GM23248 (cell line): ENCODE measurements at places on chromosomes 3 and 15.

DNA sequence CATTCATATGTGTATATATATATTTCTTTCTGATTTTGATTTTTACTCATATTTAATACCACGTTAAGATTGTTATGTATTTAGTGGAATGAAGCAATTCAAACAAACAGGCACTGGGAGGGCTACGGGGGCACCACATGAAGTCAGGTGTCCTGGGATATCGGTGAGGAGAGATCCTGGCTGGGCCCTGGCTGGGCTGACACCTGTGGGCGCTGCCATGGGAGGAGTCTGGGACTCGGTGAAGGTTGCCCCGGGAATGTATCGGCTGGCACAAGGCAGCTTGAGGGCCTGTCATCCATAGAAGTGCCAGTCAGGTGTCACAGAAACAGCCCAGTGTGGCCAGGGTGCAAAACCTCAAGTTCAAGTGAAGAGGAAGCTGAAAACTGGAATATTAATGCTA, 766.9 kb upstream of the ARPP21 start:
- DNase-seq = no peak

- DNase-seq = no peak
These were observed 297.2 kb downstream of the RPLP1 start for GRCh38 chr15:69749797-69750196.

DNA sequence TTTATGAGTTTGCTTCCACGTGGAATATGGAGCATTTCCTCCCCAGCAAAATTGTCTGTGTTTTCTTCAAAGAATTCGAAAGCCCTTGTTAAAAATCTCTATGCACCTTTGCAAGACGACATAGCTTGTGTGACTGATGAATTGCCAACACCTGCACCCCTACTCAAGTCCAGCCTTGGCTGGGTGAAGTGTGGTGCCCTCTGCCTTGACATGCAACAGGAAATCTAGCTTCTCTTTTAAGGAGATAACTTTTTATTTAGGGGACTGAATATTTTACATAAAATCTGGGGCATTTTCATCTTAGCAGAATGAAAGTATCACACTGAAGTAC, 647 bp downstream of the HMG20A start:
- DNase-seq = no peak

- DNase-seq = no peak
These were observed 46.8 kb downstream of the SCN5A start for GRCh38 chr3:38602576-38603250.

- no peak for DNase-seq
These were observed 95.6 kb downstream of the OCA2 start for GRCh38 chr15:28003302-28004037.

- DNase-seq = no peak
These were observed 112.4 kb downstream of the ADAMTSL3 start for GRCh38 chr15:83766339-83766738.

- DNase-seq = no peak
These were observed 12.9 kb downstream of the DYNC1LI1 start for GRCh38 chr3:32557640-32558352.

GRCh38 chr3:34569437-34569836, 771.0 kb downstream of the PDCD6IP start:
- no peak for DNase-seq

- DNase-seq = no peak
These were observed 13.8 kb downstream of the TLNRD1 start for GRCh38 chr15:81014446-81015093.

DNA sequence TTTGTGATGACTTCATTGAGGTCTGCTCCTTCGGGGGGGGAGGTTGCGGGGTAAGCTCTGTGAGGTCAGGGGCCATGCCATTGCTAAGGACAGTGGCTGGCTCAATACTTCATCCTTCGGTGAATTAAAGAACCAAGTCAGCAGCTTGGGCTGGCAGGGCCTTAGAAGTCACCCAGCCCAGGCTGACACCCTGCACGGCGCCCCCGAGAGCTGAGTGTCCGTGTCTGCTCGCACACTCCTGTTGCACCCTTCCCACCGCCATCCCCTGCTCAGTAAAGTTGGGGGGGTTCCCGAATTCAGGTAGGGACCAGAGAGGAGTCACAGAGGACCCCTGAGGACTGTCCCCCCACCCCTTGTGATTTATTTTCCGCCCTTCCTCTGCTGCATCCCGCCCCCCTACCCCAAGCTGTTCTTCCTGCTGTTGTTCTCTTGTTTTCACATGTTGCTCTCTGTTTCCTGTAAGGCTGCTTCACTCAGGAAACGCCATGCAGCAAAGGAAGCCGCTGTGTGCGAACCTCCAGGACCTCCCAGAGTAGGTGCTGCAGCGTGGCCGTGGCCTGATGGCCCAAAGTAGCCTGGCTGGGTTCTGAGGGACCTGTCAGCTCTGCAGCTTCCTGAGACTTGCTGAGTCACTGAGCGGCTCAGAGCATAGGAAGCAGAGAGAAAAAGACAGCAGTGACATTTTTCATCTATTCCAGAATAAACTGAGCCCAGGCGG, 14.4 kb downstream of the EFCC1 start:
- peak; percentile 30 for DNase-seq

DNA sequence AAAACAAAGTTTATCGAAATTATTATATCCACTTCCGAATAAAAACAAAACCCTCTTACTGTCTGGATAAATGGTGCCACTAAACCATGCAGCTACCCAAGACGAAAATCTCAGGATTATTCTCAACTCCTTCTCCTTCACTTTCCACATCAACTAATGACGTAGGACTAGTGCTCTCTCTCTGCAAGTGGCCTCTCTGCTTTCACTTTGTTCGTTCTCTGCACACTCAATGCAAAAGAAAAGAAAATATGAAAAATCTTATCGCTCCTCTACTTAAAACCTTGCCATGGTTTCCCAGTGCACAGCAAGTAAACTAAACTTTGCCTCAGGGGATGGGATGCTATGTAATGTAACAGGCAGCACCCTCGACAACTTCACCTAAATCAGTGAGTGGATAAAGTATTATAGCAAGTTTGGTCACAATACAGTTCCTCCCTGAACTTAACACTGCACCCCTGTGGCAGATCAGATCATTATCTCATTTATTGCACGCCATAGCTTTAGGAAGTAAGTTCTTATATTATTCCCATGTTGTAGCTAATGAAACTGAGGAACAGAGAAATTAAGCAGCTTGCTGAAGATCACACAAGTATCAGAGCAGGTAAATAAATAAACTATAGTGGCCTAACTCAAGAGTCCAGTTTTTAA, 262.7 kb upstream of the GADL1 start:
- no peak for DNase-seq

DNA sequence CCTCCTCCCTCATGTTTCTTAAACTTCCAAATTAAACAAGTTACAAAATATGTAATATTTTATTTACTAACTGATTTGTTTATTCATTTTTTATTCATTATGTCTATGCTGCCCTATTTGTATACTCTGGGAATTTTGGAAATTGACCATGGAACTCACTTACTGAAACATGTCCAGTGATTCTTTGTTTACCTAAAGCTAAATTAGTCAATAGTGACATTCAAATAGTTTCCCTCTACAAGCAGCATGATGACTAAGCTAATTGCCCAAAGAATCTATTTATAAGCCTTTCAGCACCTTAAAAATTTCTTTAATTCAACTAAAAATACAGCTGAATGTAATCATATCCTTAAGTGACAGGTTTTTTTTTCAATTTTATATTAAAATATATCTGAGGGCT, 437.7 kb downstream of the SI start:
- DNase-seq = peak; percentile 42

- no peak for DNase-seq
These were observed 797 bp downstream of the PAQR9 start for GRCh38 chr3:142962520-142963233.

DNA sequence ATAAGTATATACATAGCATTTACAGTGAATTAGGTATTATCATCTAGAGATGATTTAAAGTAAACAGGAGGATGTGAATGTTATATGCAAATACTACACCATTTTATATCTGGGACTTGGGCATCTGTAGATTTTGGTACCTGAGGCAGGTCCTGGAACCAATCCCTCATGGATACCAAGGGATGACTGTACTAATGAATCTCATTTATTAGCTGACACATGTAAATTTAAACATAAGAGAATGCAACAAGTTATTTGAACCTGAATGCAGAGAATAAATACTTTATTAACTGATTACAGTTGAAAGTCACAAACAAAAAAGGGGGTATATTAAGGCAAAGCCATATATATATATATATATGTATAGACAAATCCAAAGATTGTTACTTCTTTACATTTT, 23.1 kb upstream of the CMTM6 start:
- DNase-seq = no peak

GRCh38 chr3:132637590-132637989, 22.0 kb downstream of the ACAD11 start:
- DNase-seq = peak; percentile 71

DNA sequence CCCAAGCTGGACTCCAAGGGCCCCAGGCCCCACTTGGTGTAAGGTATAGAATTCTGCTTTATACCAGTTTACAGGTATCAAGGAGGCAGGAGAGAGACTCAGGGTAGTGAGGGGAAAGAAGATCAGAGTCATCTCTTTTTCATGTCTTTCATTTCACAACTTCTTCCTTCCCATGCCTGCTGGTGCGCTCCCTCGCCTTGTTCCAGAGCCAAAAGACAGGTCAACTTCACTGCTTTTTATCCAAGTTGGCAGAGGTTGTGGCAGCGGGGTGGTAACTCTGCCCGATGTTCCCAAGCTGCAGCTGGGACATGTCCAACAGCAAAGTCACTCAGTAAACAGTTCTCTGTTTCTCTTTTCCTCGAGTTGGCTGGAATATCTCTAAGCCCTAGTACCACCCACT, 86.3 kb upstream of the TCF12 start:
- peak; percentile 64 for DNase-seq

DNA sequence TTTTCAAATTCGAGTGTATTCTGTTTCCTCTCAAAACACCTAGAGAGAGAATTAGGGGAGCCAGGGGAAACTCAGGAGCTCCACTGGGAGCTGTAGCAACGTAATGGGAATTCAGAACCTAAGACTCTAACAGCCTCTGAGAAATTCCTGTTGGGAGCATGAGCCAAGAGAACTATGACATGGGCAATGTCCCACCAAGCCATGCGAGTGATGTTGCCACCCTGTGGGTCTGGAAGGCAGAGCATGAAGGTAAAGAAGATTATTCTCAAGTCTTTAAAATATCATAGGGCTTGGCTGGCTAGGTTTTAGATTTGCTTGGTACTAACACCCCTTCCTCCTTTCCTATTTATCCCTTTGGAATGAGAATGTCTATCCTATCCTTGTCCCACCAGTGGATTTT, 392.6 kb upstream of the ADAMTS9 start:
- DNase-seq = peak; percentile 4

DNA sequence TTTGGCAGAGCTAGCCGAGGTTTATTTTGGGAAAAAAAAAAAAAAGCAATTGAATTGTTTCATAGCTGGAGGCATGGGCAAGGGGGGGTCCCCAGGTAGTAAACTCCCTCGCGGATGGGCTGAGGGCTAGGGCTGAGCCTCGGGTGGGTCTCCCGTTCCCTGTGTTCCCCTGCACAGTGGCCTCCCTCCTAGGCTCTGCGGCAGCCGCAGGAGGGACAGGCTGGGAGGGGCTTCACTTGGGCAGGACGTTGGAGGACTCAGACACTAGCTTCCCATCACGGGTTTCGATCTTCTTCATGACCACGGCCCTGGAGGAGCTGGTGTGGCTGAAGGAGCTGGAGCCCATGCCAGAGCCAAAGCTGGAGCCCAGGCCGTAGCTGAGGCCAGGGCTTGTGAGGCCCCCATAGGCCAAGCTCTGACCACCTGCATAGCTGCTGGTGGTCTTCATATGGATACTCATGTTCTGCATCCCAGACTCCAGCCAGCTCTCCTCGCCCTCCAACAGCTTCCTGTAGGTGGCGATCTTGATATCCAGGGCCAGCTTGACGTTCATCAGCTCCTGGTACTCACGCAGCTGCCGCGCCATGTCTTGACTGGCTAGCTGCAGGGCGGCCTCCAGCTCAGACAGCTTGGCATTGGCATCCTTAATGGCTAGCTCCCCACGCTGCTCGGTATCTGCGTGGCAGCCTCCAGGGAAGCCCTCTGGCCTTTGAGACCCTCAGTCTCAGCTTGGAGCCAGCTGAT, 64.0 kb upstream of the CDAN1 start:
- no peak for DNase-seq

DNA sequence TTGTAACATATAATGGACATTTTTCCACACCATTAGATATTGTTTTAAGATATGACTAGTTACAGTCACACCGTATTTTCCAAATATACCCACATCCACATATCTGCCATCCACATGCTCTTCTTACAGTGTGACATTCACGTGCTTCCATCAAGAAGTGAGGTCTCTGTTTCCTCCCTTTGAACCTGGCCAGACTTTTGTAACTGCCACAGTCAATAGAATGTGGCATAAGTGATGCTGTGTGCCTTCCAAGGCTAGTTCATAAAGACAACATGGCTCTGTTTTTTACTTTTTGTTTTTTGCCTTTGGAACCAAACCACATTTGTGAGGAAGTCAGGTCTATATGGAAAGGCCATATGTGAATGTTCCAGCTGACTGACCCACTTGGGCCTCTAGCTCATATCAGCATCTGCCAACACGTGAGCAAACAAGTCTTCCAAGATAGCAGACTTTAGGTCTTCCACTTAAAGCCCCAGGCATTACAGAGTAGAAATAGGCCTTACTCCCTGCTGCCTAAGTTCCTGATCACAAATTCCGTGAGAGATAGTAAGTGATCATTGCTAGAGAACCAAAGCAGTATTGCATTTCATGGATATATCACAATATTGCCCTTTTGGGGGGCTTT, 27.1 kb downstream of the EIF1B start:
- DNase-seq = no peak

DNA sequence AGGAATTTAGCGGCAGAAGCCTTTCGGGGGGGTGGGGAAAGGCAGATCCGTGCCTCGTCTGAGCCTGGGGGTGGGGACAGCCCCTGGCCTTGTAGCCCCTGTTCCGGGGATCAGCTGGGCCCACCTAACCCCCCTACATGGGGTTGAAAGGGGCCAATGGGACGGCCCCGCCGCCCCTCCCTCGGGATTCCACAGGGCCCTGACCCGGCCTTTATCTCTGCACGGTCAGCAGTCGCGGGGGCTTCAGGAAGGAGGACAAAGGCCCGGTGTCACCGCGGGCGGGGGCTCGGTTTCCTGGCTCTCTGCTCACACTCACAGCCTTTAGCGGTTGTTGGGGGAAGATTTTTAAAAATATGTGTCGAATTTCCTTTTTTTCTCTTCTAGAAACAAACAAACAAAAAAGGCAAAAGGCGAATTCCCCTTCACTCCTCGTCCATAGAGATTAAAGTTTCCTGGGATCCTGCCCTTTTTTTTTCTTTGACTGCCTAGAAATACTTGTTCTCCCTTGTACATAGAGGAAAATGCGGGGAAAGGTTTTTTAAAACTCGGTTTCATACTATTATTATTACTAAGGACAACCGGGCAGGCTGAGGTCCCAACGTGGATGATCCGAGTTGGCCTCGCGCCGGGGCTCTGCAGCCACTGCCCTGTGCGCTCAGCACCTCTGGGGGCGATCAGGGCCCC, 7.9 kb downstream of the FOXL2 start:
- no peak for DNase-seq

GRCh38 chr3:119759962-119760361, 21.9 kb upstream of the NR1I2 start:
- no peak for DNase-seq

GRCh38 chr15:95494971-95495541, 835.4 kb upstream of the NR2F2 start:
- DNase-seq = peak; percentile 44

GRCh38 chr15:80823120-80823519, 44.0 kb downstream of the CEMIP start:
- DNase-seq = no peak

GRCh38 chr15:52343831-52344230, 48.2 kb upstream of the MYO5C start:
- peak; percentile 61 for DNase-seq

- no peak for DNase-seq
These were observed 335.5 kb downstream of the MEX3B start for GRCh38 chr15:81710328-81710727.
